ENCODE measurements at places on chromosomes 5 and 9. TPM values are rescaled to one million over a fixed set of nuclear protein-coding genes. Genes with fewer than 3 reads are reported as not detected.

DNA sequence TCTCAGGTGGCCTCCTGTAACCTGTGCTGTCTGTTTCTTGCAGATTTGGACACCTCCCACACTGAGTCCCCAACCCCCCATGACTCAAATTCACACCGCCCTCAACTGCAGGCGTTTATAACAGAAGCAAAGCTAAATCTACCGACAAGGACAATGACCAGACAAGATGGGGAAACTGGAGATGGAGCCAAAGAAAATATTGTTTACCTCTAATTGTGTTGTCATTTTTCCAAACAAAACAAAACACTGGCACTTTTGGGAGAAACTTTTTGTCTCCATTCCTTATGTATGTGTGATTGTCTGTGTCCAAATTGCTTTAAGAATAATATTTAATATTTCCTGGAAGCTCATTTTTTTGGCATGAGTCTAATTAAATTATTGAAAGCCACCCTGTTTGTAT lies 314.8 kb downstream of the ARHGEF28 start:
- H3K4me1 ChIP-seq = no peaks in the 10 kb centered on the region
- no peak for DNase-seq
- no peak overlapping the region for H3K4me3 ChIP-seq
- no peaks in the 10 kb centered on the region for H3K36me3 ChIP-seq
- H3K27me3 ChIP-seq = no peaks in the 10 kb centered on the region

- no peak overlapping the region for H3K27ac ChIP-seq
- H3K4me3 ChIP-seq = peak overlapping the region; percentile 57
- no peak for DNase-seq
- peaks cover 5% of the 10 kb centered on the region for H3K4me1 ChIP-seq
- no peaks in the 10 kb centered on the region for H3K36me3 ChIP-seq
These were observed 75.3 kb upstream of the TBCA start for GRCh38 chr5:77851176-77852067.

SMIM15 gene
- 48.9 TPM for total RNA-seq

SV2C gene
- total RNA-seq = 0.32 TPM

Measured in upper lobe of right lung (tissue), 1 donor.